8988T (cell line): ENCODE measurements at places on chromosomes 7 and 10.

GRCh38 chr7:2734751-2735571 is 47.0 kb downstream of the AMZ1 start:
- DNase-seq: no peak

GRCh38 chr10:98023024-98023423 is 7.4 kb downstream of the CRTAC1 start:
- DNase-seq: no peak

- DNase-seq: no peak
Measured at GRCh38 chr10:101690461-101690860, 4.5 kb downstream of the FBXW4 start.

GRCh38 chr7:146117576-146117975 is 975 bp downstream of the CNTNAP2 start:
- DNase-seq: no peak

- no peak for DNase-seq
Measured at GRCh38 chr7:104820836-104821535, 193.0 kb upstream of the KMT2E start.

DNA sequence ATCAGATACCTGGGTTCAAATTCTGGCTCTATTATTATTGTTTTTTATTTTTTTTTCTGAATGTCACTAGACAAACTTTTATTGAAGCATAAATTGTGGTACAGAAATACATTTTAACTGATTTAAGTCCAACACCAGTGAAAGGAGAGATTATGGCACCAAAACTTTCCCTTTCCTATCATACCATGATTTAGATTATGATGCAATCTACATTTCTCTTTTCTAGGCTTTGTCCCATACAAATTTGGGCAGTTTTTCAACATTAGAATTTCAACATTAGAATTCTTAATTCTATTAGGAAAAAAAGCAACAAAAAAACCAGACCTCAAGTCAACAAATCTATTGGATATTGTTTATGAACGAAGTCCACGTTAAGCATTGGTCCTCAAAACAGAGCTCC is 11.0 kb downstream of the AS3MT start:
- no peak for DNase-seq

DNA sequence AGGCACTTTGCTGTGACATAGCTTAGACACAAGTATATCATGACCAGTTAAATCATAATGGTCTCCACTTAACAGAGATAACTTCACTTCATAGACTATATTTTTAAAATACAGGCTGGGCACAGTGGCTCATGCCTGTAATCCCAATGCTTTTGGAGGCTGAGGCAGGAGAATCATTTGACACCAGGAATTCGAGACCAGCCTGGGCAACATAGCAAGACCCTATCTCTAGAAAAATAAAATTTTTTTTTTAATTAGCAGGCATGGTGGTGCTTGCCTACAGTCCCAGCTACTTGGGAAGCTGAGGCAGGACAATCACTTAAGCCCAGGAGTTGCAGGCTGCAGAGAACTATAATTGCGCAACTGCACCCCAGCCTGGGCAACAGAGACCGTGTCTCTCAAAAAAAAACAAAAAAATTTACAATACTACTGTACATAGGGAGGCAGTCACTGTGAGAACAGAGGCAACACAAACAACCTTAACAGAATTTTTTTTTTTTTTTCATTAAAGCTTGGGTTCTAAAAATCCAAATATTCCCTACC is 105.1 kb downstream of the USP6NL start:
- no peak for DNase-seq

DNA sequence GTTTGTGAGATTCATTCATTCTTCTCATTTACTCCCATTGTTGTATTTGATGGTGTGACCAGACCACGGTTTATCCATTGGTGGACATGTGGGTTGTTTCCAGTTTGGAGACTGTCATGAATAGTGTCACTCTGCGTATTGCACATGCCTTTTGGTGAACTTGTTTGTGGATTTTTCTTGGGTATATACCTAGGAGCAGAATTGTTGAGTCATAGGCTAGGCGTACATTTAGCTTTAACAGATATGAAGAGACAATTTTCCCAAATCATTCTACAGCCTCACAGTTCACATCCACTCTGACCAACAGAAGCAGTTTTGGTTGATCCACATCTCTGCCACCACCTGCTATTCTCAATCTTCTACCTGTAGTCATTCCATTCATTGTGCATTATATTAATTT is 66.0 kb upstream of the FAM20C start:
- no peak for DNase-seq

GRCh38 chr10:123425680-123426079 is 240.5 kb upstream of the GPR26 start:
- DNase-seq: no peak

DNA sequence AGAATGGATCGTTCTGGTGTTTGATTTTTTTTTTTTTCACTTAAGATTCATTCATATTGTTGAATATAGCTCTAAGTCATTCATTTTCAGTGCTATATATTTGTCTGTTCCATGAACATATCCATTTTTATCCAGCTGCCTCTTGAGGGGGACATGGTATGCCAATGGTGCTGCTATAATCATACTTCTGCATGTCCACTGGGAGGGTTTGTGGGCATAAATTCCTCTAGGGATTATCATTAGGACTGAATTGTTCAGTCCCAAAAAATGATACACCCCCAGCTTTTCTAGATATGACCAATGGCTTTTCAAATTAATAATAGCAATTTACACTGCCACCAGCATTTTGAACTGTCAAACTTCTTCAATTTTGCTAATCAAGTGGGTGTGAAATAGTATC is 41.1 kb downstream of the CAV1 start:
- DNase-seq: no peak

- no peak for DNase-seq
Measured at GRCh38 chr7:151342102-151342646, 562 bp downstream of the NUB1 start.

GRCh38 chr7:119436882-119437281 is 836.1 kb upstream of the KCND2 start:
- no peak for DNase-seq

GRCh38 chr10:110151467-110151866 is 55.9 kb upstream of the MXI1 start:
- no peak for DNase-seq

GRCh38 chr10:132507956-132508490 is 29.6 kb upstream of the INPP5A start:
- DNase-seq: no peak

DNA sequence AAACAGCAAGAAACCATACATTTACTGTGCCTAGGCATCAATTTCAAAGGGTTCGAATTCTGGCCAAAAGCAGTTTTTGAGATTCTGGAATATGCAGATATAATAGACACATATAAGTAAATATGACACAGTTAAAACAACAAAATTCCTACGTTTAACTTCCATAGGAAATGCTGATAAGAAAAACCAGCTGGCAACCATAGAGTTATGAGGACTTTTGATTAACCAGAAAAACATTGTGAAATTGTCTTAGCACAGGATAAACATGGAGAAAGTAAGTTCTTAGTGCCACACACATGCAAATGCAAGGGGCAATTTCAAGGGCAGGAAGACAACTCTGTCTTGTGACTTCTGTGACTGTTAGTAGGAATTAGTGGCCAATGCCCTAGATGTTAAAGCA is 702.1 kb downstream of the TNS3 start:
- DNase-seq: no peak

DNA sequence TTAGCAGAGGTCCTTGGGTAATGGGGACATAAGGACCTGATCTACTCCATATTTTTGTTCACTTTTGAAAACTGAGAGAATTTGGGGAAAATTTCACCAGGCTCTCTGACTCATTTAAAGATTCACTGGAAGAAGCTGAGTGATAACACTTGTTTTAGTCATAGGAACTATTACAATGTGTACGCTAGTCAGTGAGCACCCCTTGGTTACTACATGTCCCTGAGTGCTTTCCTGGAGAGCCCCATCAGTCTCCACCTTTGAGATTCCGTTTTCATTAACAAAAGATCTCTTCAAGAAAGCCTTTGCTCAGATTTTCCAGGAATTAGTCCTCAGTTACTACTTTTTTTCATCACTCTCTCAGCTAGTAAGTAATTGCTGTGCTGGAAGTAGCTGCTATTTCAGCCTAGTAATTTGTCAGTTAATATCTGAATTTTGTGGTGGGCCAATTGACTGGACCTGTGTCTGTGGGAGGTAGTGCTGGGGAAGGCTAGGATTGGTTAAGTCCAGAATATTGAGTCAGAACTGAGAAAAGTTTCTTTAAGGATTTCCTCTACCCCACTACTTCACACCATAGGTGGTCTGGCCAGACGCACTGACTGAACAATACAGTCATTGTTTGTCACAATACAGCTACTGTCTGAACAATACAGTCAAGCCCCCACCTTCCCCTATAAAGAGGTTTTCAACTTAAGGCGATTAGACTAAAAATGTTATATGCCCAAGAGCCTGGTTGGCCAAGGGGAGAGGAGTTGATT is 235.0 kb downstream of the CCDC7 start:
- no peak for DNase-seq

GRCh38 chr10:79162022-79162421 is 93.3 kb downstream of the ZMIZ1 start:
- no peak for DNase-seq

- no peak for DNase-seq
Measured at GRCh38 chr7:94228223-94228622, 166.5 kb upstream of the COL1A2 start.

DNA sequence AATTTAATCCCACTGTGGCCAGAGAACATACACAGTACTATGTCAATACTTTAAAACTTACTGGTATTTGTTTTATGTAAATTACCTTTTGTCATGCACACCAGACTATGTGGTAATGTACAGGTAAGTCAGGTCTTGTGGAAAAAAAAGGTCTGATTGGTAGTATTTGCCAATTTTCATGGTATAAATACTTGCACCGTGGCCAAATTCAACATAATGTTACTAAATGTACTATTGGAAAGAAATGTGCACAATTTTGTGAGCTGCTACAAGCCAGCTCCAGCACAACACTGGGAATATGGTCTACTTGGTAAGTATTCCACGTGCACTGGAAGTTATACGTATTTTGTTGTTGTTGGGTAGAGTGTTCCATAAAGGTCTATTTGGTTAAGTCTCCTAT is 392.5 kb downstream of the RPS24 start:
- no peak for DNase-seq

DNA sequence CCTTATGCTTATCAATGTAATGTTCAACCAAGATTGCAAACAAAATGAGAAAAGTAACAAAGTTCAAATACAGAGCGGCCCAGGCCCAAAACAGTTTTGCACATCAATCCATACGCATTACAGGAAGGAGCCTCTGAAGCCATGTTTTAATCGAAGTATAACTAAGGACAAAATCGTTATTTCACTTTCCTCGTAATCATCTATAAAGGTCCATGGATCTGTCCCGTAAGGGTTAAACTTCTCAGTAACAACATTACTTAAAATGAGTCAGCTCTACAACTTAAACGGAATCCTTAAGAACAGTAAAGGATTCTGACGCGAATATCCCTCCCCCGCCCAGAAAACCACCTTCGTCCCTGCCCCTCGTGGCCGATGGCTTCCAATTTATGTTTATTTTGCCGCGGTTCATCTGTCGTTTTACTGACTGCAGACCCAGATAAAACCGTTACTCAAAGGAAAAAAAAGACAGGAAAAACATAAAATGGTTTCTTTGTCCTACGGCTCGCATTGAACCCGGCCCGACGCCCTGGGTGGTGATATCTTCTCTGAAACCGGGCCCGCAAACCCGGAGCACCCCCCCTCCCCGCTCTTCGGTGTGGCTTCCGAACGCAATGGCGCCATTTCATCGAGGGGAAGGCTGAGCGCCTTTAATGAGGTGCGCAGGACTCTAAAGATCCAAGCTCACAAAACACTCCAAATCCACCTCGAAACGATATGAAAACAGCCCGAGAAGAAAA is 1.1 kb downstream of the HNRNPA2B1 start:
- DNase-seq: no peak
